Neural progenitor cell (in vitro differentiated cells): ENCODE measurements at places on chromosomes 11 and 22.

DNA sequence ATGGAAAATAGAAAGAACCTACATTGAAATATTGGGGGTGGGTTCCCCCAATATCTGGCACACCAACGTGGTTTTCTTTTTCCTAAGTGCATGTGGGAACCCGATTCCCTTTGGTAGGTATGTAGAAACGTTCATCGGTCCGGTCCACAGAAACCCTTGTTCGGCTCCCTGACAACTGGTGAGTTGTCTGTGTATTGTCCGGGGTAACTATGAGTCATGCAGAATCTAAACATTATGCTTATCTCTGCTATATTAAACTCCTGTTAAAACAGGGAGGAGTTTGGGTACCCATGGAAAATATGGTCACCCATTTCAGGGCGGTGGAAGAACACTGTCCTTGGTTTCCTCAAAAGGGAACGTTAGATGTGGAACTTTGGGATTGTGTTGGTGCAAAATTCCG lies 25.1 kb upstream of the ALDH3B2 start:
- no peak for DNase-seq

DNA sequence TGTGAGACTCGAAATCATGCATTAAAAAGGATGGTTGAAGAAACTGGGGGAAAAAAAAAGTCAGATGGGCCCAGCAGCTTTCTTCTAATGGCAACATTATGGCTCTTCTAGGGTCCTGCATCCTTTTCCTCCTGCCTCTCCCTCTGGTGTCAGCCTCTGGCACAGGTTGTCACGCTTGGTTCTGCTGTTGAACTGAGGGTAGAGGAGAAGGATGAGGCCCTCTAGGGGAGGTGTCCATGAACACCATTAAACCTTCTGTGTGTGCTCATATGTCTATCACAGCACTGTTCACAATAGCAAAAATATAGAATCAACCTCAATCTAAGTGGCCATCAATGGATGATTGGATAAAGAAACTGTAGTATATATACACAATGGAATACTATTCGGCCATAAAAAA lies 36.0 kb downstream of the BUD13 start:
- DNase-seq = no peak

DNA sequence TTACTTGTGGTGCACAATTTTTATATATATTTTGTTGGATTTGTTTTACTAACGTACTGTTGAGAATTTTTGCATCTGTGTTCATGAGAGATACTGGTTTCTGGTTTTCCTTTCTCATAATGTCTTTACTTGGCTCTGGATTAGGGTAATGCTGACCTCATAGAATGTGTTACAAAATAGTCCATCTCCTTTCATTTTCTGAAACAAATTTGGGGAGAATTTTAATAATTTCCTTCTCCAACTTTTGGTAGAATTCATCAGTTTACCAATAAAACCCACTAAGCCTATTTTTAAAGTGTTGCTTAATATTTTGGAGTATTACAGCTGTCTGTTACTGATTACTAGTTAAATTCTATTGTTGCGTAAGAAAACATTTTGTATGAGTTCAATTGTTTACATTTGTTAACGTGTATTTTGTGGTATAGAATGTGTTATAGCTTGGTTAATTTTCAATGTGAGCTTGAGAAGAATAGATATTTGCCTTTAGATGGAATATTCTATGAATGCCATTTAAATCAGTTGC lies 11.5 kb downstream of the TRIM22 start:
- no peak for DNase-seq

- DNase-seq = no peak
Measured at GRCh38 chr22:39292031-39292462, 27.4 kb downstream of the RPL3 start.

DNA sequence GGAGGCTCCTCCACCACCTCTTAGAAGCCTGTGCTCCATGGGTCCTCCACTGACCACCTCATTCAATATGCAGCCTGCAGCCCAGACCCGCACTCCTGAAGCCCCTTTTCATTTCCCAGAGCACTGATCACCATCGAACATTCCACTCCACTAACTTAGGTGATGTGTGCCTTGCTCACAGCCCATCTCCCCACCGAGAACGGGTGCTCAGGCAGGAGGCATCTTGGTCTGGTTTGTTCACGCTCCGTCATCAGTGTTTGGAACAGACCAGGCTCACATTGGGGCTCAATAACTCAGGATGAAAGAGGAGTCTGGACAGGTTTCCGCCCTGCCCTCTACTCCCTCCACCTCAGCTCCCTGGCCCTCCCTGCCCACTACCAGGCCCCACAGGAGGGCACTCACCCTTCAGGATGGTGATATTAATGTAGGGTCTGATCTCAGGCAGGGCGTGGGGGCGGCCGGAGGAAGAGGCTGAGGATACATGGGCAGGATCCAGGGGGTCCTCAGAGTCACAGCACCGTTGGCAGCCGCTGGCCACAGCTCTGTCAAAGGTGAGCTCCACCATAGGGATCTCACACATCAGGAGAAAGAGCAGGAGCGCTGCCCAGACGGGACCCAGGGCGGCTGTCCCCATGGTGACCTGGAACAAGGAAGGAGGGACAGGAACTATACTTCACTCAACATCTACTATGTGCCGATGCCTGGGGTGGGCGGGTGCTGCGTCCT lies 3.1 kb downstream of the C1QTNF6 start:
- DNase-seq = no peak
